ENCODE measurements at places on chromosomes 16 and 17.

DNA sequence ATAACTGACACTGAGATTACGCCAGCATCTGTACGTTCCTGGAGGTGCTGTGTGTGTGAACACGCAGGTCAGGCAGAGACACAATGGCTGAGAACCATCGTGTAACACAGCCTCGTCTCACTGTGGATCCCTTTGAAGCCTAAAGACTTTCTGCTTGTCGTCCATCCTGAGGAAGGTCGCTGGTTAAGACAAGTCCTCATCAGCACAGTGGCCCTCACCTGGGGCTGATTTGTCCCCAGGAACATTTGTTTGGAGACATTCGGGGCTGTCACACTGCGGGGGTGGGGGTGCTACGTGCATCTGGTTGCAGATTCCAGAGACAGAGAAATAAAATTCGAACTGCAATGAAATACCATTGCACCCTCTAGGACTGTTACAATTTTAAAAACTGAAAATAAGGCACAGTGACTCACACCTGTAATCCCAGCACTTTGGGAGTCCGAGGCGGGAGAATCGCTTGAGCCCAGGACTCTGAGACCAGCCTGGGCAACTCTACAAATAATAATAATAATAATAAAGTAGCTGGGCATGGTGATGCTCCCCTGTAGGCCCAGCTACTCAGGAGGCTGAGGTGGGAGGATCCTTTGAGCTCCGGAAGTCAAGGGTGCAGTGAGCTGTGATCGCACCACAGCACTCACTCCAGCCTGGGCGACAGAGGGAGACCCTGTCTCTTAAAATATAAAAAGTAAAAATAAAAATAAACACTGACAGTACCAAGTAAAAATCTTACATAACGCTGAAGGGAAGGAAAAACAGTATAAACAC is 112.0 kb upstream of the METRNL start:
- no peak for DNase-seq

DNA sequence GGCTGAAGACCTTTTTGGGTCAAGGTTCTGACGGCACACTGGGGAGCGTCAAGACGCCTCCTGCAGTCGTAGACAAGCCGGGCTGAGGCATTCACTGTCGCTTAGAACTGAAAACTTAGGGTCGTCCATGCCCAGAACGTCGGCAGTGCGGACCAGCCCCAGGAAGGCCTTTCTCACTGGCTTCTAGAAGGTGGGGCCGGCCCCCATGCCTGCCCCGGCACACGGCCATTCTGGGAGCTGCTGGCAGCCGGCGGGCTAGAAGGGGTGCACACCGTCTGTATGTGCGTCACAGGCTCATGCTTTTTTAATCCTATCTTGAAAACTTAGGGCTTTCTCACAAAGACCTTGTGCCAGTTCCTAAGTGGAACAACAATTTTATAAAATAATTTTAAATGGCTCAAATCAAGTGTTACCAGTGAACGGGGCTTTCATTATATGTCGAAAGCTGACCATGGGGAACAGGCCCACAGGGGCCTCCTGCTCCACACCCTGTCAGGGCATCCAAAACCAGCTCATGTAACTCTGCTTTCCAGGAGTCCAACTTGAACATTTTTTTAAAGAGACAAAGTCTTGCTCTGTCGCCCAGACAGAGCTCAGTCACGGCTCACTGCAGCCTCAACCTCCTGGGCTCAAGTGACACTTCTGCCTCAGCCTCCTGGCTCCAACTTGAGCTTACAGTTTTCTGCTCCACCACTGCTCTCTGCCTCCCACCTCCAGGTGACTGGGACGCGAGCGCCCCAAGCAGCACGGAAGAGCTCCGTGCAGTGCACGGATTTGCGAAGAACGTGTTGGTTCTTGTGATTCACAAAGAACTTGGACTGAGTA is 111.2 kb downstream of the ANKRD11 start:
- DNase-seq, result no peak

DNA sequence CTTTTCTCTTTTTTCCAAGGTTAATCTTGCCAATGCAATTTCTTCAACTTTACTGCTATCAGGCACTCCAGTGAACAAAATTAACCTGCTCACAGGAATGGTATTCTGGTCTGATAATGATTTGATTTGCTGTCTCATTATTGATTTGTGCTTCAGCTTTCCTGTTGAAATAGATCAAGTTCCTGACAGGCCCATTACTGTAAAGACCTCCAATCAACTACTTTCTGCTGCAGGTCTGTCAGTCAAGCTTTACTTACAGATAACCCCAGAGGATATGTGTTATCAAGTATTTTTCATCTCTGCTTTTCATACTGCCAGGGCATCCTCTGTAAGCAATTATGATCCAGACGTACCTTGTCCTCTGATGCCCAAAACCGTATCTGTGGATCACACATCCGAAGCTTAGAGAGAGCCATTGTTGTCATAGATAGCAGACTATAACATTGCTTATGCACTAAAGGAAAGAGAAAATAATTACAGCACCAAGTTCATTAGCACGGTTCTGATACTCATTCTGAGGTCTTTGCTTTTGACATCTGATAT is 215.6 kb downstream of the PHKB start:
- no peak for DNase-seq

DNA sequence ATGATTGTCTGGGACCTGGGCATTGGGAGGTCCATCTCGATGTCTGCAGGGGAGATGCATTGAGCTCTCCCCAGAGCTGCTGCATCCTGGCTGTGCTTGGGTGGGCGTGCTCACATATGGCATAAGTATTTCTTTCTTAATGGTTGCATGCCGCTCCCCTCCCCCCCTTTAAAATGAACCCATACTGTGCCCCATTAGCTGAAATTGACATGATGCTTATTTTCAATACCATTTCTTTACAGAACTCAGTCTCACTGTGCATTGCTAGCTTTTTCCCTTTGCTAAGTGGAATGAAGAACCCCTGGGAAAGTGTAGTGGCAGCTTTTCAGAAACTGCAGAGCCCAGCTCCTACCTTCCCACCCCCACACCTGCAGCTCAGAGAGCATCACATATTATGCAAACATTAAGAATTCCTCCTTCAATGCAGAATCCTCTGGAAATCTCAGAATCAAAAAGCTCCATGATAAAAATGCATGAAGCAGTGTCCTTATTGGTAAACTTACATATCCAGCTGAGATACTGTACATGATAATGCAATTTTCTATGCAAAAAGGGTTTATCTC is 56.4 kb downstream of the HS3ST4 start:
- DNase-seq, result no peak

DNA sequence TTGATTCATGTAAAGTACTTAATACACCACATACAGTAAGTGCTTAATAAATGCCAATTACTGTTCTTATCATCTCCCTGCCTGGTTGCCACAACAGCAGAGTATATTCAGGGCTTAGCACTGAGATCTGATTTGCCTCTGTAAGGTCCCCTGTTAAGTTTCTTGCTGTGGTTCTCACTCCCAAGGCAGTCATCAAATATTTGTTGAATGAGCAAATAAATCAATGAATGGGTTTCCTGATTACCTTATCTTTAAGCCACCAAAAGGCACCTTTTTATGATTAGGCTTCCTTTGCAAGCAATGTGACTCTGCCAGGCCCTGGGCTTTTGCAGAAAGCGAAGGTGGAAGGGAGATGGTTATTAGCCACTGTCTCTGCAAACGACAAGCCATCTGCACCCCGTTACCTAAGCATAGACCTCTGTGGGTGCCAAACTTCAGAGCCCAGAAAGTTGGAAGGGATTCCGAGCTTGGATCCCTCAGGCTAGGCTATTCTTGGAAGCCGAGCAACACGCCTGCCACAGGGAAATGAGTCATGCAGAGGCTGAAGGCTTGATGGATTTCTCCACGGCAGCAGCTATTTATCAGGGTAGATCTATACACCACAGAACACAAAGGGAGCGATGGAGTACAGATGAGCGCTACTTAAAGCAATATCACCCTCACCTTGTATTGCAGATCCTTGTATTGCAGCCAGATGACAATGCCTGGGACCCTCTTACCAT is 102.0 kb downstream of the GRIN2A start:
- no peak for DNase-seq

GRCh38 chr17:67474081-67474661 is 97.1 kb downstream of the PITPNC1 start:
- no peak for DNase-seq

DNA sequence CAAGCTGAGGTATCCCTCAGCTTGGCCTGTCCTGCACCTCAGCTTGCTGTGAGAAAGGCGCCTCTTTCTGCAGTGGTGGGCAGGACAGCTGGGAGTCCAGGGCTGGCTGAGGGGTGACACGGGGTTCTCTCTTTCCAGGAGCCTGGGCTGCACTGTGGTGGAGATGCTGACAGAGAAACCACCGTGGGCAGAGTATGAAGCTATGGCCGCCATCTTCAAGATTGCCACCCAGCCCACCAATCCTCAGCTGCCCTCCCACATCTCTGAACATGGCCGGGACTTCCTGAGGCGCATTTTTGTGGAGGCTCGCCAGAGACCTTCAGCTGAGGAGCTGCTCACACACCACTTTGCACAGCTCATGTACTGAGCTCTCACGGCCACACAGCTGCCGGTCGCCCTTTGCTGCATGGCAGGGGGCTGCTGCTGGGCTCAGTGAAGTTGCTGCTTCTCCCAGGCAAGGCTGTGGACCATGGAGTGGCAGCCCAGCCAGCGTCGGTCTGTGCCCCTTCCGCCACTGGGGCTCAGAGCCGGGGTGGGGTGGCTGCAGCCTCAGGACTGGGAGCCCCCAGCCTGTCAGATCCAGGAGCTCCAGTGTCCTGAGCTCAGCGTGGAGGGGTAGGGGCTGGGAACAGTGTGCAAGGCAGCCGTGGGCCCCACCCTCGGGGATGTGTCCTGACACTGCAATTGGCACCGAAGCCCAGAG is 6.4 kb downstream of the LIMD2 start:
- no peak for DNase-seq
